Skin of body (tissue), 3 donors: ENCODE measurements at places on chromosomes 2 and 18.

DNA sequence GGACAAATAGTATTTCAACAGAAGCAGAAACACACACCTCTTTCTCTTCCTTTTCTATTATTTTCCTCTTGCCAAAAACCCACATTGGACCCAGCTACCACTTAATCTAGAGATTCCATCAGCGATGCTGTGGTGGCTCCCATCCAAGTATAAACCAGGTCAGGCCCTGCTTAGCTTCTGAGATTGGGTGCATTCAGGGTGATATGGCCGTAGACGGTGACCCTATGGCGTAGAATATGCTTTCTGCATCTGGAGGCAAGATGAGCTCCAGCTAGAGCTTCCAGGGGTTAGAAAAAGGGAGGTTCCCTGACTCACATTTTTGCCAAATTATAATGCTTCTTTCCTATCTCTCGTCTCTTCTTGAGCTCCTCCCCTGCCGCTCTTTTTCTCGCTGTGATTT is 66.5 kb downstream of the TNP1 start:
- peak; percentile 31 for DNase-seq

- DNase-seq = no peak
These were observed 94.5 kb upstream of the HAAO start for GRCh38 chr2:42886921-42887320.

GRCh38 chr18:10138719-10139118 is 224.9 kb downstream of the VAPA start:
- no peak for DNase-seq

DNA sequence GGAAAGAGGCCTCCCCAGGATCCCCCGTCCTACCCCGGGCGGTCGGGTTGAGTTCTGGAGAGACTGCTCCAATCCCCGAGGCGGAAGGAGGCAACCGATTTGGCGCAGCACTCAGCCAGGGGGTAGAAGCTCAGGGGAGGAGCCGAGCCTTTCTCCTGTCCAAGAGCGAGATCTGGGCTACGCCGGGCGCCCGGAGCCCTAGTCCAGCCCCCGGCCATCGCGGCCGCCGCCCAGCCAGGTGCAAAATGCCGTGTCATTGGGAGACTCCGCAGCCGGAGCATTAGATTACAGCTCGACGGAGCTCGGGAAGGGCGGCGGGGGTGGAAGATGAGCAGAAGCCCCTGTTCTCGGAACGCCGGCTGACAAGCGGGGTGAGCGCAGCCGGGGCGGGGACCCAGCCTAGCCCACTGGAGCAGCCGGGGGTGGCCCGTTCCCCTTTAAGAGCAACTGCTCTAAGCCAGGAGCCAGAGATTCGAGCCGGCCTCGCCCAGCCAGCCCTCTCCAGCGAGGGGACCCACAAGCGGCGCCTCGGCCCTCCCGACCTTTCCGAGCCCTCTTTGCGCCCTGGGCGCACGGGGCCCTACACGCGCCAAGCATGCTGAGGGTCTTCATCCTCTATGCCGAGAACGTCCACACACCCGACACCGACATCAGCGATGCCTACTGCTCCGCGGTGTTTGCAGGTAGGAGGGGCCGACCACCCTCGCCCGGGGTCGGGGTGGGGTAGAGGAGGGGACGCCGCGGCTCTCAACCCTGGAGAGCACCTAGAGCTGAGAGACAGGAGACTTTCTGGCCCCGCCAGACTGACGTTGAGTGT is at the start of gene DYSF:
TSS of gene DYSF (plus strand) at position 158 of the 817 bp plus-strand sequence.
- no peak for DNase-seq

GRCh38 chr18:10715791-10716190 is 190.0 kb downstream of the NAPG start:
- DNase-seq = no peak

GRCh38 chr2:226977775-226978190 is 141.9 kb downstream of the RHBDD1 start:
- peak; percentile 88 for DNase-seq

GRCh38 chr2:241616168-241617125 is 20.5 kb downstream of the THAP4 start:
- no peak for DNase-seq

GRCh38 chr2:26144031-26144430 is 28.9 kb upstream of the GAREM2 start:
- no peak for DNase-seq

DNA sequence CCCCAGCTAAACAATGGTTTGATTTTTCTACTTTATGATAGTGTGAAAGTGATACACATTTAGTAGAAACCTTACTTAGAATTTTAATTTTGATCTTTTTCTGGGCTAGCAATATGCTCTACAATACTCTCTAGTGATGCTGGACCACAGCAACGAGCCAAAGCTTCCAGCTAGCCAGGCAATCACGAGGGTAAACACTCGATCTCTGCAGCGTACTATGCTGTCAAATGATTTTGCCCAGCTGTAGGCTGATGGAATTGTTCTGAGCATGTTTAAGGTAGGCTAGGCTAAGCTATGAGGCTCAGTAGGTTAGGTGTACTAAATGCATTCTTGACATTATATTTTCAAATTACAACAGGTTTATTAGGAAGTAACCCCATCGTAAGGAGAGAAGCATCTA is 207.5 kb downstream of the LRRTM4 start:
- no peak for DNase-seq

GRCh38 chr2:230869914-230870543 is 5.3 kb downstream of the ITM2C start:
- DNase-seq = no peak

- peak; percentile 34 for DNase-seq
These were observed 210.6 kb downstream of the ZNF521 start for GRCh38 chr18:25141399-25141798.

GRCh38 chr2:119756837-119757236 is 2.9 kb upstream of the PTPN4 start:
- no peak for DNase-seq

- no peak for DNase-seq
These were observed 146.5 kb downstream of the SH3BP4 start for GRCh38 chr2:235098269-235098668.

GRCh38 chr2:129821445-129821844 is 158.0 kb upstream of the RAB6C start:
- no peak for DNase-seq

- DNase-seq = peak; percentile 29
These were observed 52.2 kb upstream of the ACKR3 start for GRCh38 chr2:236517251-236518031.

DNA sequence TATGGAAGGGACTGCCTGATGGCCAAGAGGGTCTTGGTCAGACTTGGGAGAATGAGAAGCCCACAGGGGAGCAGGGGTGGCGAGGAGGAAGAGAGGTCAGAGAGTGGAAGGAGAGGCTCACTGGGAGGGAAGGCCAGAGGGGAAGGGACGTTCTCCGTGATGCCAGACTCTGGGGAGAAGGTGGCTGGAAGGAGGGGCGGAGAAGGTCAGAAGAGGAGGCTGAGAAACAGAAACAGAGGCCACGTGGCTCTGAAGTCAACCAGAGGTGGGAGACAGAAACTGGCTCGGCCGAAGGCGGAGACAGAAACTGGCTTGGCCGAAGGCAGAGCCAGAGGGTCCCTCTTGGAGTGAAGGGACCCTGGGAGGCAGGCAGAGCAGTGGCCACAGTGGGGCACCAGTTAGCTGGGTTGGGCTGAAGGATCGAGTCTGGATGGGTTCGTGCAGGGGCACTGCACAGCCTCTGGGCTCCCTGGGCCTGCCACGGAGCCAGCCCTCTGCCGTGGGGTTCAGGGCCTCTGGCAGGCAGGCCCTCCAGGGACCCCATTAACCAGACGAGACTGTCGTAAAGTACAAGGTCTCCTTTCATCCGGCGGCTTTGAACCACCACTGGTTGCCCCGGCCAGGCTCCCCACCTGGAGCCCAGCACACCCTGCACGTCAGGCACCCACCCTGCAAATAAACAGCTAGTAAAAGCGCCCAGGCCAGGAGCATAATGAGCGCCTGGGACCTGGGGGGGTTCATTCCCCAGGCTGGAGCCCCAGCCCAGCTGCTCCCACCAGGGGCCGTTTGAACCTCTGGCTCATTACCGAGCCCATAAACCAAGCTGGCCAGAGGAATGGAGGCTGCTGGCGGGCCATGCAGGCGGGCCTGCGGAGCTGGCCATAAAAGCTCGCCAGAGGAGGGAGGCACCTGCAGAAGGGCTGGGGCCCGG is 218.8 kb downstream of the DYSF start:
- DNase-seq = no peak

- DNase-seq = no peak
These were observed 290.0 kb downstream of the PHLPP1 start for GRCh38 chr18:63005306-63005705.

DNA sequence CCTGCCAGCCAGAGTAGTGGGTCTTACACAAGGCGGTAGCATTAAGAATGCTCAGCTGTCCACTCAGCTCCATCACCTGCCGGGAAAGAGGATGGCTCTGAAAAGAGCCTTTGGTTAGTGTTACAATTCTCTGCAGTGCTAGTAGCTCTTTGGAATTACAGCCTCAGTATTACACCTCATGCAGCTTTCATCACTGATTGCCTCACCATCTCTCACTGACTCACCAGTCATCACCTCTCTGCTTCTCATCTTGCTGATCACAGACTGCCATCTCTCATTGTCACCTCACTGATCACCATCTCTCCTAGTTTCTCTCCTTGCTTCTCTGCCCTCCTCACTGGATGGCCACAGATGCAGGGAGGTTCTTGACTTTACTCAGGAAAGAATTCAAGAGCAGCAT is 573.5 kb upstream of the SETBP1 start:
- DNase-seq = no peak

DNA sequence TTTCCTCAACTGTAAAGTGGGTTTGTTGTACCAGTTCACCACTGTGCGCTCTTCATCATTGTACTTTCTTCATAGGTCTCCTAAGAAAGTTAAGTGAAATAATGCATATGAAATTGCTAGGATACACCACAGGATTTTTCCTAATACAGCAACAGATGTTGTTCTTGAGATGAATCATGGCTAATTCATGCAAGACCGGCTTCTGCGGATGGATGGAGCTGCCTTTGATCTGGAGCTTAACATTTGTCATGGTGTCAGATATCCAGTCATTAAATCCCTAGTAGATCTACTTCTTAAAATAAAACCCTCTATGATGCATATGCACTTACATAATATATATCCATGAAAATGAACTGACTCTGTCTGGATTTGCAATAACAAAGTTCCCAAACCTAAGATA is 114.1 kb downstream of the COL6A3 start:
- DNase-seq = peak; percentile 82

GRCh38 chr18:73124175-73124574 is 256.4 kb upstream of the NETO1 start:
- DNase-seq = no peak

DNA sequence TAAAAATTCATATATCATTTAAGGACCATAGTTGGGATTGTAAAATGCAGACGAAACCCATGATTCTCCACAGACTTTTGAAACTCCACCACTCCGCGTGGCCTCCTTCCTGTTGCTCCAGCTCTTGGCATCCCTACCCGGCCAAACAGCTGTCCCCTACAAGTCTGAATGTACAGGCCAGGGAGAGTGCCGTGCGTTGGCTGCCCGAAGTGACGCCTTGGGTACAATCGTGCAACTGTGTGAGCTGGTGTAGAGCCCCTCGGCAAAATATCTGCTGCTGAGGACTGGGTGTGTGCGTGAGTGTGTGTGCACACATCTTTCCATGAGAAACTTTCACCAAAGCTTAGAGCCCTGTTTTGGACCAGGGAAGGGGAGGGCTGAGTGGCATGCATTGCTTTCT is 43.8 kb upstream of the ZNF516 start:
- no peak for DNase-seq

DNA sequence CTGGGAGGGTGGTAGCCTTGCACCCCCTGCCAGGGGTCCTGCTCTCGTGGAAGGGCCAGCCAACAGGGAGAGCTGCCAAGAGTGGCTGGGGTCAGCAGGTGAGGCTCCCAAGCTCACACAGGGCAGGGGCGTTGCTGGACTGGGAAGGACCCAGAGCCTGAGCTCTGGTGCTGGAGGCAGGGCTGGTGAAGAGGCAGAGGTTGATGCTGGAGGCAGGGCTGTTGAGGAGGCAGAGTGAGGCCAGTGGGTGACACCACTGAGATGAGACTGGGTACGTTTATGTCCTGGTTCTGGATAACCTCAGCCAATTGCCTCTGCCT is 7.0 kb downstream of the ADRA2B start:
- DNase-seq = no peak

DNA sequence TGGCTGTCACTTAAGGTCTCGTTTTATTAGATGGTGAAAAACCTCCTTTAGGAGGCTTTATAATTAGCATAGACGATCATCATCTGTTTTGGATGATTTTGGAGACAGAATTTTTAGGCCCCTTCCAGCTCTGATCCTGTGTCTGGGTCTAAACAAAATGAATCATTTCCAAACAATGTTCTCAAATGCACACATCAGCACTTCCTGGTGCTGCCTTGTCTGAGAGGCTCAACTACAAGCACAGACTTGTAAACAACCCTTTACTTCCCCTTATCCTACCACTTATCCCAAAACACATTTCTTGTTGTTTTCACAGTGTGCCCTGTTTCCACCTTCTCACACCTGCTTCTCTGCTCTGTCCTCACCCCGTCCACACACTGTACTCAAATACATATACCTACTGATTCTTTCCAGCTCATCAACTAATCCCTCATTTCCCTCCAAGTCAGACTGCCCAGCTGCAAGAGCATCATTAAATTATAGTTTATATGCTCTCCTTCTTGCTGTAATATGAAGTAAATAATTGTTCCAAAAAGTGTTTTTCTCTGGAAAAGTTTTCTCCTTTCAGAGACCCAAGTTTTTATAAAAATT is 71.2 kb upstream of the COL3A1 start:
- DNase-seq = peak; percentile 89

DNA sequence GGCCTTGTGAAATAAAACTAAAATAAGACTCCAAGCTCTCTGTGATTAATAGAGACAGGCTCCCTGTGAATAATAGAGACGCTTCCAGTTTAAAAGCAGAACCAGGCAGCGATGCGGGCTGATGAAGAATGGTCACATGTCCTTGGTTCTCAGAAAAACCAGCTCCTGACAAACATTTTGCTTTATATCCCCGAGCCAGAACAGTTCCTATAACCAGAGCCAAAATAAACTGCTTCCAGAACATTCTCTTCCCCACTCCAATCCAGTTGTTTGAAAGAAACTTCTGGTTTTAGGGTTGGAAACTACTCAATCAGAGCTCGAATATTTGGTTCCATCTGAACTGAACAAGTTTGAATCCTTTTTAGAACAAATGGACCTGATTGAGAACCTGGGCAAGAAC is 213.7 kb downstream of the TSN start:
- no peak for DNase-seq

DNA sequence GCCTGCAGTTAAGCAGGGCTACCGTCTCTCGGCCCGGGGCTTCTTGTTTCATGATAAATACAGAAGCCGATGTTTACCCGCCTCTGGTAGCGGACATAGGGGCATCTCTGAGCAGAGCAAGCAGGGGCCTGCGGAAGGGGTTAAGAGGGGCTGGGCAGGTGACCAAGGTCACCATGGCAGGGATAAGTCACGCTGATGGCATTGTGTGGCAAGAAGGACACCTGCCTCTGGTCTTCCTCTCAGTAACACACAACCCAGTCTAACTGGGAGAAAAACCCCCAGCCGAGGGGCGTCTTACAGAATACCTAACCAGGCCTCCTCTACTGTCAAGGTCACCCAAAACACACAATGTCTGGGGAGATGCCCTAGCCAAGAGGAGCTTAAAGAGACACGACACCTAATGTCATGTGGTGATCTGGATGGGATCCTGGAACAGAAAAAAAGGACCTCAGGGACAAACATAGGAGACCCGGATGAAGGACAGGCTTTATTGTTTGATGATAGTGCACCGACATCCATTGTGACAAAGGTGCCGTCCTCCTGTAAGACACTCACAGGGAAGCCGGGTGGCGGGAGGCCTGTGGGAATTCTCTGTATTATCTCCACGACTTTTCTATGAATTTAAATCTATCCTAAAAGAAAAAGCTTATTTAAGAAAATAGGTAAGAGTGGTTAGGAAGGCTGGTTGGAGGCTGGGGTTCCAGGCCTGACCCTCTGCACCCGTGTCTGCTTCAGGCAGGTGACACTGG is 24.8 kb downstream of the SH3BP4 start:
- no peak for DNase-seq
